ENCODE measurements at places on chromosomes 12 and 14. TPM values are rescaled to one million over a fixed set of nuclear protein-coding genes. Genes with fewer than 3 reads are reported as not detected.

The HVCN1 gene
- total RNA-seq: 2.6 TPM

The WSCD2 gene
- not detected for total RNA-seq

The SLCO1A2 gene
- 0.09 TPM for total RNA-seq

The FRMD6 gene
- 257 TPM for total RNA-seq

The GDF3 gene
- not detected for total RNA-seq

DNA sequence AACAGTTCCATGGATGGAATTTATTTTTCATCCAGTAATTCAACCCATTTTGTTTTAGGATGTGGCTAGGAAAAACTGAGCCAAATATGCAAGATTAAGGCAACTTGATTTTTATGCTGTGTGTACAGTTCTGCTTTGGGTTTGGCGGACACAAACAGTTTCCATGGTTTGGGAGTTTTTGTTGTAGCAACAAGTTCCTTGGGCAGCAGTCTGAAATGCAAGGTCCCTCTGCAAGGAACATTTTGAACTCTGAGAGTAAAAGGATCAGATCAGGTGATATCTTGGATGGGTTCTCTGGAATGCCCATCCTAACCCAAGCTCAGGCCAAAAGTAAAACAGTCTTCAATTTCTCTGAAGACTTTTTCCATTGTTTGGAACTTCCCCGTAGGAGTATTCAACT is 161.2 kb downstream of the TMX1 start:
- DNase-seq: peak; percentile 68

DNA sequence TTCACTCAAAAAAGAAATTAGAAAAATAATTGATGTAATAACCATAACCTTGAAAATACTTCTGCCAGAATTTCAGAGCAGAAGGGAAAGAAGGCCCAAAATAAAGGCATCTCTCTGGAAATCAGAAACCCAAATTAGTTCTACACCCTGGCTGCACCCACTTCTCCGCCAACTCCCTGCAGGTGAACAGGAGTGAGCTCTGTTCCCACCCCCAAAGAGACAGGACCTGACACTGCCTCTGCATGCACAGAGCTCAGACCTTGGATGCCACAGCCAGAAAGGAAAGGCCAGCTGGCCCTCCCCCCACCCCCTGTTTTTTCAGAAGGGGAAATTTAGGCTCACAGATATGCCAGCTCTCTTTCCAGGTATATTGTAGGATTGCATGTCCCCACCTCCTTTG is 228.2 kb downstream of the BCL11B start:
- DNase-seq: no peak

DNA sequence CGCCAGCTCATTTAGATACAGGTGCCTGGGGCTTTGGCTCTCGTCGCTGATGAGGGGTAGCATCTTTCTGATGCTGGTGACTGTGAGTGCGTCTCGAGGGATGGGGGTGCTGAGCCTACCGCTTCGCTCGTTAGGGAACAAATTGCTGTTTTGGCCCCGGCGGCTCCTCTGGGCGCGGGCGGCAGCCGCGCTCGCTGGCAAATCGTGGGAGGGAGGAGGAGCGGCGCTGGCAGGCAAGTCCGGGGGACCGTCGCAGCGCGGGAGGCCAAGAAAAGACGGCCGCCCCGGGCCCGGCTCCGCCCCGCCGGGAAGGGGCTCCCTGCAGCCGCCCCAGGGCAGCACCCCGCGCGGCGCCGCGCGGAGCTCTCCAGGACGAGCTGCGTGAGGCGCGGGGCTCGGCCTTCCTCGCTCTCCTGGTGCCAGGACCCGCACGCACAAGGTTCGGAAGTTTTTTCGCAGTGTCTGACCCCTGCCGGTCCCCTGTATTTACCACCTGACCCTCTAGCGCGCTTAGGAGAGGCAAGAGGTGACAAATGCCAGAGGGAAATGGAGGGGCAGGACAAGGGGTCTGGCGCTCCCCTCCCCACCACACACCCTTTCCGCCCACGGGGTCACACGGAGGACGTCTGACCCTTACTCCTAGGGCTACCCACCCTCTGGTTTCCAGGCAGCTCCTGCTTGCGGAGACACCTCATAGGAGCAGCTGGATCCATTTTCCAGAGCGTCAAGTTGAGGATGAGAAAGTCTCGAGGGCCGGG is 899 bp upstream of the KCNH3 start:
- DNase-seq: no peak

- no peak for DNase-seq
Measured at GRCh38 chr12:7837366-7837765, 35.3 kb downstream of the SLC2A14 start.

- no peak for DNase-seq
Measured at GRCh38 chr14:82778601-82779000, 1244.9 kb upstream of the SEL1L start.

DNA sequence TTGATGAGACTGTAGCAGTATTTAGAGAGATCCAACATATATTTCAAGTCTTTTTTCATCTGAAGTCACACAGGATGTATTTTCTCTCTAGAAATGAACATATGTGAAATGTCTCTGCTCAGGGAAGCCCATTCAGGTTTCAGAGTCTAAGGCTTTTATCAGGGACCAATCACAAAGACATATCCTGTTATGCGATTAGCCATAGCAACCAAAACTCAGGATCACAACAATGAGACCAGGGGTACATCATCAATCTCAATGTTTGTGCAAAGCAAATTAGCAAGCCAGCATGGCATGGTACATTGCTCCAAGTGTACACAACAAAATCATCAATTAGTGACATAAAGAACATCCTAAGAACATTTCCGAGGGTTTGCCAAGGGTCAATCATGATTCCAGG is 99.2 kb upstream of the AMN1 start:
- DNase-seq: no peak

GRCh38 chr12:63805704-63806672 is 26.3 kb downstream of the RXYLT1 start:
- DNase-seq: no peak

GRCh38 chr12:89649139-89649538 is 59.5 kb downstream of the ATP2B1 start:
- DNase-seq: no peak

DNA sequence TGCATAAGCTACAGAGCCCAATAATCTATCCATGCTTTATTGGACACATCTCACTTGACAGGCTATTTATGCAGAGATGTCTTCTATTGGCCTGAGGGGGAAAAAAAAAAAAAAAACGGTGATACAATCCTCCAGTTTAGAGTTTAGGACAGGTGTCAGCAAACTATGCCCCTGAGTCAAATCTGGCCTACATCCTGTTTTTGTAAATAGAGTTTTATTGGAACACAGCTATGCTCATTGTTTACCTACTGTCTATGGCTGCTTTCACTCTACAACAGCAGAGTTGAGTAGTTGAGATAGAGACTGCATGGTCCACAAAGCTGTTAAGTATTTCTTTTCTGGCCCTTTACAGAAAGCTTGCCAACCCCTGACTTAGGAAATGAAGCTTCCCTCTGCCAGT is 403.1 kb downstream of the C12orf75 start:
- no peak for DNase-seq

DNA sequence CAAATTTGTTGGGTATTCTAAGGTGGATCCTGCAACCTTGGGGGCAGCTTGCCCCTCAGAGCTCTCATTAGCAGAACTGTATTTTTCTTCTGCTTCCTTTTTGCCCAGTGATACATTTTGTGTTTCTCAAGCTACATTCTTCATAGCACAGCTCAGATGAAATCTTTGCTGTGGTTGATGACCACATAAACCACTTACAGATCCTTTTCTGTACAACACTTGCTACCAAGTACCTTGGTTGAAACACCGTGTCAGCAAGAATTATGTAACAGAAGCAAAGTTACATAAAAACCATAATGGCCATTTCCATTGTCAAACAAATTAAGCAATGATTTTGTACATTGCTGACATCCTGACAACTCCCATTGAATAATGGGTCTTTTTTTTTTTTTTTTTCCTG is 9.7 kb upstream of the PLBD1 start:
- no peak for DNase-seq

DNA sequence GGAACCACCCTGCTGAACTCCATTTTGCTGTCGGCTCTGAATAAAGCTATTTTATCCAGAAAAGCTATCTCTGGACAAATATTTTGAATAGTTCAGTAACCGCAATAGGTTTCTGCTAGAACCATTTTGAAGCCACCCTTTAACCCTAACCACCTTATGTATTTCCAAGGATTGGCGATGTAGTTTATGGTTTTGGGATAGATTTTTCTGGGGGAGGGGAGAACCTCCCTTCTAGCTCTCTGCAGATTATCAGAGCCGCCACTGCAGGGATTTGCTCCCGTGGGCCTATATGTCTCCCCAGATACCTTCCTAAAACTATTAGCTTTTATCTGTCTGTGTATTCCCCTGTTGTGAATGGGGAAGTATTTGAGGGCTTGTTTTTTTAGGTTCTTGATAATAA is 1.8 kb upstream of the TUBA1B start:
- DNase-seq: peak; percentile 28

- DNase-seq: peak; percentile 95
Measured at GRCh38 chr14:52369305-52369801, 55.2 kb downstream of the PTGER2 start.

Measured in fibroblast of the aortic adventitia (primary cell).